ENCODE measurements at places on chromosomes 4 and X.

DNA sequence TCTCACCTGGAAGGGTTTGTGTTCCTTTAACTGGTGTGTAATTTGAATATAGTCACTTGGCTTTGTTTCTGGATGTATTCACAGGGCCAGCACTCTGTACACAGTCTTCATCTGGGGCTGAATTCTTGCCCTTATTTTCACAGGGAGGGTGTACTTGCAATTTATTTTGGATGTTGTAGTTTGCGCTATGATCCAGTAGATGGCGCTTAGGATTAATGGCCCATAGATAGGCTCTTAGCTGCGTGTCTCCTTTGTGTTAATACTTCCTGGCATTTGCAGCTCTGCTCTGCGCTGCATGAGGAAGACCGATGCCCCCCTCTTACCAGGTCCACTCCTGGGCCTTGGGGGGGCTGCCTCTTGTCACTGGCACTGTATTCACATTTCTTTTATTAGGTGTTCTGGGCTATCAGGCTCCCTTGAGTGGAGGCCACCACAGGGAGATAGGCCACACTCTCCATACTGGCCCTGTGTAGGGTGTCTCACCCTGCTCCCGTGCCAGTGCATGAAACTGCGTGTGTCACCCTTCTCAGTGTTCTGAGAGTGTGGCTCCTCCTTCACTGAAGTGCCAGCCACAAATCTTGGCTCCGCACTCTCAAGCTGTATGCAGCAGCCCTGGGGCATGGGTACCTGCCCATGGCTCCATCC, 562.2 kb downstream of the ZIC3 start:
- no peak for DNase-seq

- no peak for DNase-seq
Measured at GRCh38 chrX:47166126-47166525, 21.1 kb downstream of the RBM10 start.

DNA sequence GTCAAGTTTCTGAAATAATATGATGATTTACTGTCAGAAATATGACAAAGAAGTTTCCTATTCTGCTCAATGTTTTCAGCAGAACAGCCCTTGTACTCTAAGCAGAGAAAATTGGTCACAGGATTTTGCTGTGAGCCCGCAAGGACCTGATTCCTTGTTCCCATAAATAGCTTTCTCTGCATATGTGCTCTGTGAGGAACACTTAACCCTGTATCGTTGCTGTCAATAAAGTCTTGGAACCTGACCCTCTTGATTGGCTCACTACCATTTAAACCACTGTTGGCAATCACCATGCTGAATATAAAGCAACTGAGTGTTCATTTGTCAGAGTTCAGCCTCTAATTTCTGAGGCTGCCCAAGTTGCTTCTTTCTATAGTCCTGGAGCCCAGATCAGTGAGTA, 158.2 kb upstream of the NOCT start:
- DNase-seq, result no peak

DNA sequence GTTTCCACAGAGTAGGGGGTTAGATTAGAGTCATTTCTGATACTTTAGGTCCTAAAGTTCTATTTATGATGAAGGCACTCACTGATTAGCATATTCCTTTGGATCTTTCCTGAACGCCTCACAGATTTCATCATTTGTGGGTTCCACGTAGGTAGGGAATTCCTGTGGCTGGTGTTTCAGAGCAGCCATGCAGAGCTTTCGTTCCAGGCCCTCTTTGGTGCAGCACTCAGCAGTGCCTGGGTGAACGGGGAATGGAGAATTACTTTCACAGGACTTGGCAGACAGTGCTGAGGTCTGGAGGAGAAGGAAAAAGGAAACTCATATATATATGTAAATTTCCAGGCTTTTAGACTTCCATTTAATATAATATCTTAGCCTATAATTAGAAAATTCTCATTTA, 18.5 kb downstream of the GC start:
- DNase-seq, result no peak

GRCh38 chrX:143621276-143621675, 14.6 kb downstream of the SLITRK4 start:
- no peak for DNase-seq

GRCh38 chr4:157674699-157675098, 454.2 kb downstream of the GRIA2 start:
- DNase-seq, result no peak

GRCh38 chr4:43607400-43607799, 714.9 kb downstream of the GRXCR1 start:
- DNase-seq, result no peak

Data from GM12864 (cell line).